ENCODE measurements at places on chromosomes 5 and 9.
A peak's percentile ranks its signal among the peaks of the same experiment; 100 is the strongest.

- peak; percentile 34 for DNase-seq
These were observed 798 bp downstream of the REEP5 start for GRCh38 chr5:112921026-112921832.

- no peak for DNase-seq
These were observed 38.5 kb upstream of the SLC44A1 start for GRCh38 chr9:105205787-105206495.

GRCh38 chr5:139915266-139915665, 119.7 kb downstream of the PSD2 start:
- DNase-seq, result no peak

- no peak for DNase-seq
These were observed 79.1 kb upstream of the RARS1 start for GRCh38 chr5:168407211-168407610.

- DNase-seq, result no peak
These were observed 289.9 kb upstream of the TUT7 start for GRCh38 chr9:86643946-86644674.

- DNase-seq, result no peak
These were observed 199.0 kb downstream of the CACNA1B start for GRCh38 chr9:138076650-138077009.

- no peak for DNase-seq
These were observed 37.2 kb downstream of the THBS4 start for GRCh38 chr5:80072103-80073073.

Measured in NCI-H1092 (cell line).